Psoas muscle (tissue), 8 donors: ENCODE measurements at places on chromosomes 2 and 18. TPM values are rescaled to one million over a fixed set of nuclear protein-coding genes. Genes with fewer than 3 reads are reported as not detected.

Gene CYP27C1
- total RNA-seq, result 0.13 TPM

Gene EML6
- total RNA-seq, result 8.0 TPM

Gene C2orf78
- not detected for total RNA-seq

Gene USP37
- 5.9 TPM for total RNA-seq

Gene CIDEA
- total RNA-seq, result not detected

Gene GAREM2
- 5.5 TPM for total RNA-seq

Gene EIF2B4
- 53.6 TPM for total RNA-seq

Gene ABCB11
- total RNA-seq, result 0.12 TPM

DNA sequence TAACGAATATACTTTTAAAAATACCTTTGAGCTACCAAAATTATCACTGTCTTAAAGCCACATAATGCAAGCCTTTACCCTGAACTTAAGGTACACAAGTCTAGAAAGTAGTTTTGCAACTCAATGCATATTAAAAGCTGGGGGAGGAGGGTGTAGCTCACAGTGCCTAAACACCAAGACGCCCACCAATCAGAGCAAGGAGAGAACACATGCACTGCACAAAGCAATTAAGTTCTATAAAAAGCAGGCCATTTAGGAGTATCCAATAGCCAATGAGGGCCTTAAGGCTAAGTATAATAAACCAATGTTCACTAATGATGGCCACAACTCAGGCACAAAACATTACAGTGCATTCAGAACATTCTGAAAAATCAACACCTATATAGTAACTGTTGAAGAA, 16.2 kb downstream of the TRIP12 start:
- H3K27me3 ChIP-seq, result no peaks in the 10 kb centered on the region
- no peak for DNase-seq
- H3K36me3 ChIP-seq, result peaks cover 29% of the 10 kb centered on the region

GRCh38 chr18:48036641-48037421, 106.4 kb upstream of the SMAD2 start:
- DNase-seq, result no peak
- H3K27ac ChIP-seq, result no peak overlapping the region
- no peaks in the 10 kb centered on the region for H3K27me3 ChIP-seq
- no peak overlapping the region for H3K4me3 ChIP-seq
- no peaks in the 10 kb centered on the region for H3K36me3 ChIP-seq

DNA sequence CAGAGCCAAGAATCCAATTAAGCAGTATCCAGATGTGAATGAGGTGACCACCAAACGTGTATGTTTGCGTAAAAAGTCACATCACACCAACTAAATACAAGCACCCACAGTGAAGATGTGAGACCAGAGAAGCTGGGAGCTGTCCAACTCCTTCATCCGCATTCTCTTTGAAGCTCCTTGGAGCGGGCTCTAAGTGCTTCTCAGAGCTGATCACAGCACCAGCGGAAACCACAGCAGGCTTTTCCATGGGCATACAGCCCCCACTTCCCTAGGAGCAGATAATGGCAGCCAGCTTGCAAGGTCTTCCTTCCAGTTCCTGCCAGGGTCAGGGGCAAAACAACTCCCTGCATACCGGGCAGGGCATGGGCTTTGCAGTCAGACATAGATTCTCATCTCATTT, 36.4 kb downstream of the REEP1 start:
- no peaks in the 10 kb centered on the region for H3K36me3 ChIP-seq
- no peaks in the 10 kb centered on the region for H3K27me3 ChIP-seq
- peak overlapping the region; percentile 38 for H3K27ac ChIP-seq
- H3K4me3 ChIP-seq, result no peak overlapping the region
- DNase-seq, result no peak

DNA sequence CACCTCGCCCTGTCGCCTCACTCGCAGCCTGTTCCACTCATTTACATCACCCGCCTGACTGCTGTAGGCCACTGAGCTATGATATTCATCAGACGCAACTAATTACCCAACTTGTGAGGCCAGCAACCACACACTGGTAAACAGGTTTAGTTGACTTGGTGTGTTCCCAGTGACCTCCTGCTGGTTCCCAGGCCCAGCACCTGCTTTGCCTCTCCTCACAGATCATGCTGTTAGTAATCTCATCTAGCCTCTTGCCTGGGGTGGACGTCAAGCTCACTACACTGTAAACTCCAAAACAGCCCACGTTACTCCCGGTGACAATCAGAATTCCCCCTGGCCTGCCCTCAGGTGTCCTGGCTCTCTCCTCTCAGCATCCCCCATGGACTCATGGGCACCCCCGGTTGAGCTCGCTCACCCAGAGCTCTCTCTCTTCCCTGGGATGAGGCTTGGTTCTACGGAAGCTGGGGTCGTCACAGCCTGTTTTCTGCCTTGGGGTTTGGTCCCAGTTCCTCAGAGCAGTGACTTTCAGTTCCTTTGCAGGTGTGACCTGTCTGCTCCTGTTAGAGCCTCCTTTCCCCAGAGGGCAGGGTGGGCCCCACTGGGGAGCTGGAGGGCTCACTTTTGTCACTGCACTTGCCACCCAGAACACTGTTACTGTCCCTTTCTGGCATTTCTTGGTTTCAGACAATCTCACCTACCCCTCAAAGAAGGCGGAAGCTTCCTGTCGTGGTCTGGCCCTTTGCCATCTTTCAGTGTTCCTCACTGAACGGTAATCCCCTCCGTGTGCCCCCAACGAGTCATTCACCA, 40.3 kb downstream of the INPP5D start:
- no peak overlapping the region for H3K27ac ChIP-seq
- no peaks in the 10 kb centered on the region for H3K27me3 ChIP-seq
- no peaks in the 10 kb centered on the region for H3K4me1 ChIP-seq
- DNase-seq, result no peak

- no peaks in the 10 kb centered on the region for H3K27me3 ChIP-seq
- H3K4me3 ChIP-seq, result no peak overlapping the region
- H3K4me1 ChIP-seq, result no peaks in the 10 kb centered on the region
- no peaks in the 10 kb centered on the region for H3K36me3 ChIP-seq
These were observed 185.0 kb upstream of the HS6ST1 start for GRCh38 chr2:128503399-128504245.

- no peaks in the 10 kb centered on the region for H3K27me3 ChIP-seq
- no peaks in the 10 kb centered on the region for H3K36me3 ChIP-seq
- DNase-seq, result no peak
- H3K4me1 ChIP-seq, result no peaks in the 10 kb centered on the region
These were observed 100.1 kb downstream of the NAB1 start for GRCh38 chr2:190748966-190749365.

GRCh38 chr2:200307724-200308545, 1.4 kb downstream of the SPATS2L start:
- no peak for DNase-seq
- no peaks in the 10 kb centered on the region for H3K27me3 ChIP-seq
- peak overlapping the region; percentile 91 for H3K27ac ChIP-seq
- peak overlapping the region; percentile 90 for H3K4me3 ChIP-seq
